A549 treated with dexamethasone at 1 μM for 4 hours (cell line): ENCODE measurements at places on chromosomes 7 and 10. TPM values are rescaled to one million over a fixed set of nuclear protein-coding genes. Genes with fewer than 3 reads are reported as not detected.

Gene LIPF
- not detected in 5 replicates for total RNA-seq

Gene POLR2J3
- 19.1 to 52.3 TPM (median 49.6 TPM) in 5 replicates for total RNA-seq

Gene GPRIN2
- total RNA-seq: 23.8 to 39.9 TPM (median 33.0 TPM) in 5 replicates

Gene OR2F2
- total RNA-seq: not detected in 5 replicates

Gene UCN3
- total RNA-seq: not detected in 5 replicates

Gene MDFIC
- total RNA-seq: 15.3 to 23.7 TPM (median 22.7 TPM) in 5 replicates
